ENCODE measurements at places on chromosomes 13 and 19. TPM values are rescaled to one million over a fixed set of nuclear protein-coding genes. Genes with fewer than 3 reads are reported as not detected.

The SIGLECL1 gene
- not detected for total RNA-seq

The FFAR1 gene
- 0.23 TPM for total RNA-seq

The ZNF571 gene
- total RNA-seq, result 5.0 TPM

The FGF21 gene
- not detected for total RNA-seq

The SHD gene
- not detected for total RNA-seq

The ICAM4 gene
- total RNA-seq, result 0.43 TPM

The STOML3 gene
- total RNA-seq, result not detected

The PRR20B gene
- not detected for total RNA-seq

The THSD8 gene
- total RNA-seq, result 39.4 TPM

The FRY gene
- 6.9 TPM for total RNA-seq

The ZNF132 gene
- total RNA-seq, result 3.1 TPM

The GIPC3 gene
- total RNA-seq, result 0.59 TPM

The TEX101 gene
- not detected for total RNA-seq

The IL11 gene
- not detected for total RNA-seq

The KLF12 gene
- total RNA-seq, result 25.6 TPM

The CLEC4M gene
- not detected for total RNA-seq

The GPR183 gene
- total RNA-seq, result 55.4 TPM
